ENCODE measurements at places on chromosomes 2 and 18.

DNA sequence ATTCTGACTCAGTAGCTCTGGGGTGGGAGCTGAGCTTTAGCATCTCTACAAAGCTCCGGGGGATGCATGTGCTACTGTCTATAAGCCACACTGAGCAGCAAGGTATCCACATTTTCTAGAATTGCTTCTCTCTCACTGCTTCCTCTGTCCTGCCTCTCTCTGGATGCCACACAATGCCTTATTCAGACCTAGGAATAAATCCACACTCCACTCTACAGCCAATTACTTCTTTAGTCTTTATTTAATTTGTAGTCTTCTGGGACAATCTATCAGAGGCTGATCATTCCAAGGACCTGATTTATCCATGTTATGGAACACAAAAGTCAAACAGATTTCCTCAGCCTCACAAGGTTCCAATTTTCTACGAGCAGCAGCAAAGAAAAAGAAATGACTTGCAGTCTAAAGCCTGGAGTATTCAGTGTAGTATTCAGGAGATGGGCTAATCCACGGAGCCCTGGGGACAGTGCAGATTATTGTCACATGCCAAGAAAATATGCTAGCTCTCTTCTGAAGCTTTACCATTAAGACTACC lies 4.4 kb downstream of the BCL2 start:
- no peak for DNase-seq

DNA sequence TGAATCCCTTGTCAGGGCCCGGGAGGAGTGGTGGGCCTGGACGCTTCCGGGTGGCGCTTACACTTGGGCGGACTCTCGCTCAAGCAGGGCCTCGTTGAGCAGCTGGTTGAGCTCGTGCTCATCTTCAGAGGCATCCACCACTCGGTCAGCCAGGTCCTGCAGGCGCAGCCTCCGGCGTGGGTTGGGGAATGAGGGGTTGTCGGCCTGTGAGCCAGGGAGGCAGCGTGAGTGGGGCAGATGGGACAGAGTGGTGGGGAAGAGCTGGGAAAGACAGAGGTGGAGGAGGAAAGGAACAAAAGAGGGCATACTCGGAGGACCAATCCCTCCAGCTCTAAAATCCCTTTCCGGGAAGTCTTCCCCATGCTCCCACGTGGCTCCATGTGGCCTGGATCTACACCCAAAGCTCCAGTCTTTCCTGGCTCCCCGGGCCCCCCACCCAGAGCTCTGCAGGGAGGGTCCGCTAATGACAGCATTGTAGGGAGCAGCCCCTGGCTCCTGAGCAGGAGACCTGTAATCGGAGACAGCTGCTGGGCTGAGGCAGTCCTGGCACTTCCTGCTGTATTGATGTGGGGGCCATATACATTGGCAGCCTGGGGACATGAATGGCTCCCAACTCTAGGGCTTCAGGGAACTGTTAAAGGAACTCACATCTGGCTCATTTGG lies 41.6 kb downstream of the CENPO start:
- no peak for DNase-seq

GRCh38 chr2:237737196-237737865 lies 61.2 kb upstream of the RBM44 start:
- no peak for DNase-seq

- DNase-seq: no peak
These were observed 19.5 kb downstream of the CIB4 start for GRCh38 chr2:26621469-26622199.

DNA sequence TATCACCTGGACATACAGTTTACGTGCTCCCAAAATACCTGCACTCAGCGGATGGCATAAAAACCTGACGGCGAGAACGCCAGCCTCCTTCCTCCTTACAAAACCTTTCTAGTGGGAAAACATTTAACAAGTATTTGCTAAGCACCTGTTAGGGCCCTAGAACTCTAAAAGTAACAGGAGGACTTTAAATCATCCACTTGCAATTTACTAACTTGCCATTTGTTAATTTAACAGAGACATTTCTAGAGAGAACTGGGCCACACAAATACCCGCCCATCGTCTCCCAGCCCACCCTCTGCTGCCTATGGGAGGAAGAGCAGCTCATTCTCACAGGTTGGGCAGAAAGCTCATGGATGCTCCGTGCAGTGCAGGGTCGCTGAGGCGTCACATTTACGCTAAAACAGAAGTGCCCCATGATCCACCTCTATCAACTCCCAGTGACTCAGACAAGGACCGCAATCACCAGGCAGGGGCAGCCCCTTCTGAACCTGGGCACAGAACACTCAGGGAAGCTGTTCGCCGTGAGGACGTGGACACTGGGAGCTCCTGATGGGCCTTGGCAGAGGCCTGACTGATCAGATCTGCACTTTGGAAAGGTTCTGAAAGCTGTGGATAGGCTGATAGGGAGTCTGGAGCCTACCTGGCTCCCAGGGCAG lies 106.9 kb downstream of the HDAC4 start:
- DNase-seq: no peak

DNA sequence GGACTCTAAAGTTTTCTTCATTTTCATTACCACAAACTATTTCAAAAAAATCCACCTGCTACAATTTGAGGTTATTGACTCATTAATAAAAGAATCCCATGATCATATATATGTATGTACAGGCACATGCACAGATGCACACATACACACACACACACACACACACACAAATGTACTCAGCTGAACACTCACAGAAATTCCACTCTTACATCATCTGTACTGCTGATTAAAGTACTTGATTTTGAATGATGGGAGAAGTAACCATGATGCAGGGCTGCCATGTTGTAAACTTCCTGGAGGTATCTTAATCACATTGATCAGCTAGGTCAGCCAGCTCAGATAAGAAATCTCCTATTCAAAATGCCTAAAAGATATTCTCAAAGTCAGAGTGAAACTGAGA lies 1313.2 kb upstream of the NRXN1 start:
- no peak for DNase-seq

DNA sequence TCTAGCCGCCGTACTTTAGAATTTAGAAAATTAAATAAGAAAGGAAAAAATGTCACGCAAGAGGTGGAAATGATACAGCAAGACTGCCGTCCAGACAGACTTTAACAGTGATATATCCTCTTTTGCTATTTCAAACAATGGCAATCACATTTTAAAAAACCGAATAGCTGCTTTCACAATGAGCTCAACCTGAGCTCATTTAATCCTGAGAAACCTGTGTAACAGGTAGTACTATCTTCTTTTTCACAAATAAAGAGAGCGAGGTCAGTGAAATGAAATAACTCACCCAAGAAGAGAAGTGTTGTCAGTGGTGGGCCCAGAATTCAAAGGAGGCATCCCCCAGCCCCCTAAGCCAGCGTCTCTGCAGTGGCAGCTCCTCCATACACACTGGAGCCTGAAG lies 60.7 kb upstream of the DAPL1 start:
- no peak for DNase-seq
